ENCODE measurements at places on chromosomes 12 and 14. TPM values are rescaled to one million over a fixed set of nuclear protein-coding genes. Genes with fewer than 3 reads are reported as not detected.

Gene VRTN
- not detected for total RNA-seq

Gene NR1H4
- not detected for total RNA-seq

Gene RNASE2
- total RNA-seq, result not detected

Gene LUM
- total RNA-seq, result 2.3 TPM

Gene DNAJC22
- total RNA-seq, result 1.3 TPM

Gene ZC2HC1C
- total RNA-seq, result 3.6 TPM

Gene DDN
- 0.15 TPM for total RNA-seq

Gene RPGRIP1
- not detected for total RNA-seq

Gene GNPTAB
- total RNA-seq, result 23.4 TPM

Gene MIS18BP1
- 36.4 TPM for total RNA-seq

Gene TOMM20L
- not detected for total RNA-seq

Gene TMEM233
- 1.2 TPM for total RNA-seq

Gene CNTN1
- total RNA-seq, result 0.30 TPM

Gene ERBB3
- not detected for total RNA-seq

Gene DCN
- 47.1 TPM for total RNA-seq

Gene KIF26A
- 4.4 TPM for total RNA-seq

Gene CACNA1C
- not detected for total RNA-seq

Gene EFS
- total RNA-seq, result not detected

Gene MMP14
- total RNA-seq, result 251 TPM

Data from epithelial cell of umbilical artery (primary cell).